ENCODE measurements at places on chromosomes 7 and 10.

- no peak for DNase-seq
Observed at GRCh38 chr7:47536661-47537611, 45.0 kb downstream of the TNS3 start.

- DNase-seq = no peak
Observed at GRCh38 chr10:76973091-76974016, 664.3 kb downstream of the KCNMA1 start.

DNA sequence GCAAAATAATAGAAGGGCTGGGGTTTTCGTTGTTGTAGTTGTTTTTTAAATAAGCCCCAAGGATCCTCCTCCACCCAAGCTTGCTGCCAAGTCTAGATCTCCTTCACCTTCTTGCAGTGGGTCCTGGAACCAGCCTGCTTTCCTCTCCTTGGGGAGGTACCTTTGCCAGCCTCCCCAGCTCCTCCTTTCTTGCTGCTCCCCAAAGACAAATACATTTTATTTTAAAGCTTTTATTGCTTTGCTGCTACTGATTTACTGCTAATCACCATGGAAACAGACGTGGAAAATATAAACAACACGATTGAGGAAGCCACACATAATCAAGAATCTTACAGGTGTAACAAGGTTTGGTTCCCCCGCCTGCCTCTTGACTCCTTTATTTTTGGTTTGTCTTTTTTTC, 17.4 kb upstream of the SLF2 start:
- DNase-seq = no peak

DNA sequence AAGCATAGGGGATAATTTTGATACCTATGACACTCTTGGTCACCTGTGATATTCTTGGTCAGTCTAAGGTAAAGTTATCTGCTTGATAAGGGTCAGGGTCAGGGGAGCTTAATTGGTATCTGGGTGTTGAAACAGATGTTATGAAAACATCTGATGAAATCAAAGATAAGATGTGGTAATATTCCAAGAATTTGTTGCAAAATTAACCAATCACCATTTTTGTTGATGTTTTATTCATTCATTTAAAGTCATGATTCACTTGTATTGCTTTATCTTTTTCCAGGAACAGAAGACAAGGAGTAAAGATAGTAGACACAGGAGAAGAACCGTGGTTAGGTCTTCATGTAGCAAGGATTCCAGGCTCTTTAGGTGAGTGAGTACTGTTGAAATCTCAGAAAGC, 103.1 kb downstream of the SEMA3C start:
- no peak for DNase-seq

DNA sequence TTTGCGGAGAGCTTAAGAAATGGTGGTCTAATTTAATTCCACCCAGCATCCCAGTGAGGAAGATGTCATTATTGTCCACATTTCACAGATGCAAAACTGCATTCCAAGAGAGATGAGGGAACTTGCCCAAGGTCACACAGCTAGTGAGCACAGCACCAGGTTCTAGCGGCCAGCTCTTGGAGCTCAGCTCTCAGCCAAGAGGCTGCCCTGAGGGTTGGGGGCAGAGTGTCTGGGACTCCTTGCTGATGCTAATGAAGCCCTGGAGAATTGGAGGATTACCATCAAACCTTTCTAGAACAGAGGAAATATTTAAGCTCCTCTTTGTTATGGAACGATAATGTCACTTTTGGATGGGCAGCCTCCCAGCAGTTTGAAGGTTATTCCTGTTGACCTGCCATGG, 48.0 kb downstream of the PLPP4 start:
- DNase-seq = no peak

- DNase-seq = no peak
Observed at GRCh38 chr7:75987026-75987804, 7.2 kb downstream of the TMEM120A start.

DNA sequence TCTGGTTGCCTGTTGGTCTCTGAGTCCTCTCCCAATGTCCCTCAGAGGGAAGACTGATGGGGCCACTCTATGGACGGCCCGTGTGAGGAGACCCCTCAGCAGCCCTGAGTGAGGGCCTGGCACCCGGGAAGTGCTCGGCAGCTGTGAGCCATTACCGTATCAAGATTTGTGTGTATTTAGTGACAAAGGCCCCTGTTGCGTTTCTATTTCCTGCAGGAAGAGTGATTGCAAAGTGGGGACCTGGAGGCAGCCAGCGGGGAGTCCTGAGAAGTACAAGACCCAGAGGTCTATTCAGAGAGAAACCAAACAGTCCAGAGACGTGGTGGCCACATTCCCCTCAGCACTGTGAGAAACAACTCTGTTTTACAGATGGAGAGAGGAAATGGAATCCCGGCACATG, 51.1 kb upstream of the CHST15 start:
- no peak for DNase-seq

DNA sequence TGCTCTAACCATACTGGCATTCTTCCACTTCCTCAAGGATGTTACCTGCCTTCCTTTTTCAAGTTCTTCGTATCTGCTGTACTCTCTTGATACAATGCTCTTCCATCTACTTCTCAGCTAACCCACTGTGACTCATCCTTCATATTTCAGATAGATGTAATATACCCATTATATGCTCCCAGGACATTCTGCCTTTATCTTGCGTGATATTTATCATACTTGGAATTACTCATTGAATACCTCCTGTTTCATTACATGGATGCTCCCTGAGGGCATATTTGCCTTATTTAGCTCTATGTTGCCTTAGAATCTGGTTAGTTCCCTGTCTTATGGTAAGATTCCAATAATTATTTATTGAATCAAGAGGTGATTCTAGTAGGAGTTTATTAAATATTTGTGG, 706.4 kb downstream of the SORCS3 start:
- DNase-seq = no peak

- DNase-seq = no peak
Observed at GRCh38 chr10:74963549-74963948, 137.1 kb downstream of the KAT6B start.

DNA sequence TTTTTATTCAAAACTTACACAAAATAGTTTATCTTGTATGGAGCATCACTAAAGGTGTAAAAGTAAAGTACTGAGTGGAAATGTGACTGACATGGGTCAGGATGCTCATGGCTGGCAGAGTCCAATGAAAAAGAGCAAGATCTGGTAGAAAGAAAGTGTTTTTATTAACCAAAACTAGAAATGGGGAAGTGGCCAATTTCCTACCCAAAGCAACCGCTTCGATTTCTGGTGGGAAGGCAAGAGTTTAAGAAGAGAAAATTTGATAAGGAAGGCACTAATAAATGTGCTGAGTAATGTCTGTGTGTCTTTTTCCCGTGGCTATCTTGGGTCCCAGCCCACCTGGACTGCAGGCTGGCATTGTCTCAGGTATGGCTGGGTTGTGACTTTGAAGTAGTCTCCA, 277.7 kb downstream of the ANKRD7 start:
- DNase-seq = no peak

GRCh38 chr10:4648999-4649398, 177.0 kb upstream of the AKR1E2 start:
- DNase-seq = no peak

DNA sequence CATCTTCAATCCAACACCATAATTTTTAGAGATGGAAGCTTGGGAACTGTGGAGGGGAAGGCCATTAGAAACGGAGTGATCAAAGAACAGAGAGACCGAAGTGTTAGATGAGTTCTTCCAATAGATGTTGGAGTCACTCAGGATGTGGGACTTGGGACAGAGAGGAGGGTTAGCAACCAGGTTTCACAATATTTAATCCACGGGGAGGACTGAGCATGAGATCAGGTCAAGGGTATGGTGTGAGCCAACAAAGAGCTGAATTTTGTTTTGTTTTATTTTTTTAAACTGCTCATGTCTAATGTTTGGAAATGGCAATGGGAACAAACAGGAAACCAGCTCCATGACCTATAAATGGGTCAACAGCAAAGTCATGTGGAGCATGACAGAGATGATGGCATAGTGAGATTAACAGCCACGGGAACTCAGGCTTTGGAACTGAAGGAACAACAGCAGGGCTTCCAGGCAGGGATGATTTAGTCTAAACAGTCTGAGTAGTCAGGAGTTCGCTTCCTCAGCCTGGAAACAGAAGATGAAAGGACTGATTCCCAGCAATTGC, 38.9 kb upstream of the AMPH start:
- DNase-seq = no peak

DNA sequence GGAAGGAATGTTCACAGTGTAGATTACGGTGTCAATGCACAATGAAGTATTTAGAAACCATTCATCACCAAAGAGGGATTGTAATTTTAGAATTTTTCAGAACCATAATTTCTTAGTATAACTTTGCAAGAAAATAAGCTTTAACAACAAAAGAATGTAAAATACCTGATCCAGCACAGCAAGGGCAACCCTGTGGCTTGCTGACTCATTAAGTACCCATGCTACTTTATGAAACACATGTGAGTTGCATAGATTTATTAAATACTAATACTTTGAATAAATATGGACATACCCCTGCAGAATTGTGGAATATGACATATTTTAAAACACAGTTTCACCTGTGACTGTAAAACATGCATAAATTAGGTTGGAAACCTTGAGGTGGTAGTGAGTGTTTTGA, 281.3 kb downstream of the ZNF248 start:
- no peak for DNase-seq

DNA sequence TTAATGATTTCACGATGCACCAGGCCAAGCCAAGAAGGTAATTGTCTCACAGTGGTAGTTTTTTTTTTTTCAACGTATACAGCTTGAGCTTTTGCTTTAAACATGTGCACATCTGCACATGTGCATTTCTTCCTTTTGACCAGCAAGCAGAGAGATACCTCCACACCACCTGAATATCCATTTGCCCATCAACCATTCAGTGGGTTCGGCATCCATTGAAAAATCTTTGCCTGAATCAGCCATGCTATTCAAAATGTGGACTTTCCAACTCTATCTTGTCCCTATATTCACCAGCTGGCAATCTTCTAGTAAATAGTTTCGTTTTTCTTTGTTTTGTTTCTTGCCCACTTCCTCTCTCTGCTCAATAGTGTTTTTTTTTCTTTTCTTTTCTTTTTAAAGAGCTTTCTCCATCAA, 7.7 kb upstream of the TRA2A start:
- DNase-seq = no peak

DNA sequence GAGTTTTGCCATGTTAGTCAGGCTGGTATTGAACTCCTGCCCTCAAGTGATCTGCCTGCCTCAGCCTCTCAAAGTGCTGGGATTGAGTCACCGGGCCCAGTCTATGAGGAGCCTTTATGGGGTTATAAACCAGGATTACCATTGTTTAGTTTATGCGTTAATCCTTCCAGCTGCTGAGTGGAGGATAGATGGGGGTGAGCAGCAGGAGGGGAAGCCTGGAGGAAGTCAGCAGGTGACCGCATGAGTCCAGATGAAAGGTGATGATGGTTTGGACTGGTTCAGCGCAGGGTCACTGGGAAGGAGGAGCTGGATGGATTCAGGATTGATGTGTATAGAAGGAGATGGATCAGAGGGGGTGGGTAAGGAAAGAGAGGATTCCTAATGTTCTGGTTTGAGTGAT, 197.1 kb downstream of the ADAM12 start:
- DNase-seq = no peak

GRCh38 chr10:5585517-5586206, 60.9 kb downstream of the CALML3 start:
- peak; percentile 12 for DNase-seq

GRCh38 chr10:70481105-70481504, 2.5 kb downstream of the PALD1 start:
- no peak for DNase-seq

DNA sequence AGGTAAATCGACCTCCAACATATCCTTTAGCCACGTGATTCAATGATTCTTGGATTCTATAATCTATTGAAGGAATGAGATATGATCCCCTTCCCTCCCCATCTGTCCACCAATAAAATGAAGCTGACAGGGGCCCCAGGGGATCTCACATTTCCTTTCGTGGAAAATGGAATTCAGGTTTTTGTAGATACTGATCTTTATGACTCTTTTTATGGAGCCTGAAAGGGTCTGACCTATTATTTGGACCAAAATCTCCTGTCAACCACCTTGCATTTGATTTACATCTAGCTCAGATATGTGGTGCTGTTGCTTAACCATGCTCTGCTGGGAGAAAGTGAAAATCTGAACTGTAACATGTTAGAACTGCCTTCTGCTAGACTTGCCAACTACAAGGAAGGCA, 234.0 kb upstream of the CXCL12 start:
- no peak for DNase-seq

DNA sequence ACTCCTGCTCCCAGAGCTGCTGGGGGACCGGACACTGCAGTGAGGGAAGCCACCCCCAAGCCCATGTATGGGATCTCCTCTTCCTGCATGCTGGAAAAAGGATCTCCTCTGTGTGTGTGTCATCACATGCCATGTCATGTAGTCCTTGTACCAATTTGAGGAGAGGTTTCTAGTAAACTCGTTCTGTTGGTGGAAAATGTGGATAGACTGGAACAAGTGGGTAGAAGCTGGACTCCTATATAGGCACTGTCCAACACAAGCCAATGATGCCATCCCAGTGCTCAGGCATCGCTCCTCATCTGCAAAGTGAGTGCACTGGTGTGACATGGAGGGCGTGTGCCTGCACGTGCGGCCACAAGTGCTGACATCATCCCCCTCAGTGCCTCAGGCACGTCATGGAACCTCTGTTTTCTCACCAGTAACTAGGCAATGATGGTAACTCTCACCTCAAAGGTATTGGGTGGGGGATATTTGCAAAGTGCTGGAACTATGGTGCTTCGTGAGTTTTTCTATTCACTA, 19.3 kb downstream of the MYO1G start:
- DNase-seq = no peak

- no peak for DNase-seq
Observed at GRCh38 chr7:152853236-152853635, 93.7 kb downstream of the ACTR3B start.

DNA sequence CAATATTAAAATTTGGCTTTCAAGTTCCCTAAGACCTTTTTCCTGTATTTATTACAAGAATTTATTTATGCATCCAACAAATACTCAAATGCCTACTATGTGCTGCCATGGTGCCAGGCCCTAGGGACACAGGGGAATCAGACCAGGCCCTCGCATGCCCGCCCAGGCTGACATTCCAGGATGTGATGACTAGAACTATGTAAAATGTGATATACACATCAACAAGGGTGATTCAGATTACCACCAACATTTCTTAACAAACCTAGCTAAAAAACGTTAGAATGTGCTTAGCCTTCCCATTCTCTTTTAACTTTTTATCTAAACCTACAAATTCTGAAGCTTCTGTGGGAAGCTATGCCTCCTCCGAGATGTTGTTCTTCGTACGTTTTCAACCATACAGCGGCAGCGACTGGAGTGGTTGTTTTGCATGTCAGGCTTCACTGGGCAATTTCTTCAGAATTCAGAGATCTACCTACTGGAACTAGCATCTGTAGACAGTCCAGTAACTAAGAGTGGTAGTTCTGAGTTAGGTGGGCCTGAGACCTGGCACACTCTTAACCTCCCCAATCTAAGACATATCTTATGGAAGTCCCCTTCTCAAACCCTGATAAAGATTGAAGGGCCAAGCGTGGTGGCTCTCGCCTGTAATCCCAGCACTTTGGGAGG, 22.1 kb downstream of the GNA12 start:
- DNase-seq = no peak

- no peak for DNase-seq
Observed at GRCh38 chr10:12728494-12728893, 273.0 kb downstream of the CCDC3 start.

GRCh38 chr10:123808286-123808685, 83.3 kb downstream of the CPXM2 start:
- no peak for DNase-seq
